ENCODE measurements at places on chromosomes 12 and 14.

DNA sequence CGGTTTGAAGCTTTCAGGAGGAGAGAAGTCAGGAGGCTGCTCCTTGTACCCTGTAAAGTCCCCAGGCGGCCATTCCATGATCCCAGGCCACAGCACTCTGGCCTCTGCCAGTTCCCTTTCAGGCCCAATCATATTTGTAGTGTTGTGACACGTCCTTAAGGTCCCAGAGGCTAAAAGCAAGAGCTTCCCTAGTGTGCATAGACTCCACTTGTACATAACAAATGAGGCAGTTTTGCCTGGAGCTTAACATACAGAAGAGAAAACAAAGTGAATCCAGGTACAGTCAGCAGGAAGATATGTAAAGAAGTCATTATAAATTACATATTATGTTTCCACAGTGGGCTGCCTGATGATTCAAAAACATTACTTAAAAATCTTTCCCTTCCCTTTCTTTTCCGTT, 81.1 kb upstream of the RPH3A start:
- no peak for DNase-seq

DNA sequence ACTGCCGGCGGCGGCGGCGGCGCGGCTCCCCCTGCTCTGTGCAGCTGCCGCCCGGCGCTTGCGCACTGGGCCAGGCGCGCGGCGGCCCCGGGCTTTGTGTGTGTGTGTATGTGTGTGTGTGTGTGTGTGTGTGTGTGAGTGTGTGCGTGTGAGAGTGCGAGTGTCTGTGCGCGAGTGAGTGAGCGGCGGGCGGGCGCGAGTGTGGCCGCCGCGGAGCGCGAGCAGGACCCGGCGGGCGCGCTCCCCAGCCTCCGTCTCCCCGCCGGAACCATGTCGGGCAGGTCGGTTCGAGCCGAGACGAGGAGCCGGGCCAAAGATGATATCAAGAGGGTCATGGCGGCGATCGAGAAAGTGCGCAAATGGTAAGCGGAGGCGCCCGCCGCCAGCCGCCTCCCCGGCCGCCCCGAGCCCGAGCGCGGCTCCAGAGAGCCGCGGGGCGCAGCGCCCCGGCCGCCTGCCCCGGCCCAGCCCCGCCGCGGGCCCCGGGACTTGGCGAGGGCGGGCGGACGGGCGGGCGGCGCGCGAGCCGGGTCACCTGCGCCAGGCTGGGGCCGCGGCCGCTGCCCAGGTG, at the start of gene BCL7A:
Gene BCL7A (plus strand): TSS at position 63 of the 571 bp plus-strand sequence. CDS start 208 bp downstream, at position 271.
- peak; percentile 72 for DNase-seq

- peak; percentile 59 for DNase-seq
Measured at GRCh38 chr12:62919838-62920237, 15.1 kb downstream of the PPM1H start.

DNA sequence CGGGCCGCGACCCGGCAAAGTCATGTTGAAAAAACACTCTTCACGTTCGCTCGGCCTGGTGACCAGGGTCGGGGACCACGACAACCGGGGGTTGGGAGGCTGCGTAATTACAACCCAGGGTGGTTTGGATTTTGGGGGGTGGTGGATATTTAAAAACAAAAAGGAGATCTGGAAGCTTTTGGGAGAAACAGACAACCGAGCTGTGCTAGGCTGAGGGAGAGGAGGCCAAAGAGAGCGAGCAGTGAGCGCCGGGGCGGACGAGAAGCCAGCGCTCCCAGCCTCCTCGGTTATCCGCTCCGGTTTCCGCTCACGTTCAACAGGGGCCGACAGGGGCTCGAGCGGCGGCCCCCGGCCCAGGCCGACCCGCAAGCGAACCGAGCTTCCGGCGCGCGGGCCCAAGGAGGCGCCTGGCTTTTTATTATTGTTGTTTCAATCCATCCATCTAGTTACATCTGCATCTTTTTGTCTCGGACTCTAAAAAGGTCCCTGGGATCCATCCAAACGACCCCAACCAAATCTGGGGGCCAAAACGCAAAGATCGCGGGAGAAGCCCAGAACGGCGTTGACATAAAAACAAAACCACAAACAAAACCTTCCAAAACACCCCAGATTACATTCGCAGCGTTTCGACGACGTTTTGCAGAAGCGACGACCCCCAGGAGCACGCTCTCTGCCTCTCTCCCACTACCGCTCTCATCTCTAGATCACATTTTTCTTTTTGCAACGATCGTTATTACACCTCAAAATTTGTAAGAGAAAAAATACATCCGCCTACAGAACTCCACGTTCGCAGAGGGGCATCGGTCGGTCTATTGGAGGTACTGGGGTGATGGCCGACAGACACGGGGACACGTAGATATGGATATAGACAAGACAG, 771 bp downstream of the OTX2 start:
- DNase-seq: no peak

DNA sequence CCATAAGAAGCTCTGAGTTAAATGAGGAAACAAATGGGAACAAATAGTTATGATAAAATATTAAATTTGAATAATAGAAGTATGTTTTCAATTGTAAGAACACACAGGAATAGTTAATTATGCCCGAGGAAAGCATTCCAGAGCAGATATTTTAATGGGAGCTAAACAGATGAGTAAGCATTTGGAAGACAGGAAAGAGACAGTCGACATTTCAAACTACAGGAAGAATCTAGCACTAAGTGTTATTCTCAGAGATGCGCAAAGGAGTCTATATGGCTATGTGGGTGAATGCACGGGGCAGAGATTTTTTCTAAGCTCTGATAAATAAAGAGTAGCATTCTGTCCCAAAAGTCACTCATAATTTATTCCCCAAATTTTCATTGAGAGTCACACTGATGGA, 64.5 kb upstream of the SSTR1 start:
- no peak for DNase-seq

DNA sequence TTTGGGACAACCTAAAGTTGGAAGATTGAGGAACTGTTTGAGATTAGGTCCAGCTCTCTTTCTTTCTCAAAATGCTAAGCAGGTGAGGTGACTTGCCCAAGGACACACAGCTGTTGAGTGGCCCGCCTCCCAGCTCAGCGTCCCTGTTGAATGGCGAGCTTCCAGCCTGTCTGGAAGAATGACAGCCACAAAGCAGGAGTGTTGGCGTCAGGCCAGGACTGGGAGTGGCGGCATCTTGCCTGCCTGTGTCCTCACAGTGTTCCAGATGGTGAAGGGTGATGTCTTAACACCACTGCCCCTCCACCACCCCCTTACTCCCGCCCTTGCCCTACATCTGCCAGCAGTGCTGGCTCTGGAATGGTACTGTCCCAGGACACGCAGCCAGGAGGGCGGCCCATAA, 4.4 kb upstream of the CEBPE start:
- DNase-seq: no peak

DNA sequence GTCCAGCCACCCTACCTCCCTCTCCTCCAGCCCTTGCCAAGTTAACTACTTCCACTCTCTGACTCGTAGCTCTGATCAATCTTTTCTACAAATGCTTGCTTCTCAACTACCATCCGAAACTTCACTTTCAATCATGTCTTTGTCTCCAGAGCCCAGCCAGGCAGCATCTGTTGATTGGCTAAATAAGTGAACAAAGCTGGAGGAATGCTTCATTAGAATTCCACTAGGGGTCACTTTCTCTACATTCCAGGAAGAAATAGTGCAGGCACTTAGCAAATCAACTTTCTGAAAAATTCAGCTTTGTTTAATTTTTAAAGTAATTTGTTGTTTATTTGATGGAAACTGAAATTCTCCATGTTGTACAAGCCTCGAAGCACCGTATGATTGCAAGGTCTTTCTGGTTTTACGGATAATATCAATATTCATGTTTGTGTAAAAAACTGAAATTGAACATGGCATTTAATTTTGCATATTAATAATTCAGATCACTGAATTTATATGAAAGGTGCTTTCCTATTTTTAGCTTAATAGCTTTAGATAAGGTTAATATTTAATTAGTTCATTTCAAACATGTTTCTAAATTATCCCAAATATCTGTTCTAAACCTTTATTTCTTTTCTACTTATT, 32.4 kb upstream of the HELB start:
- DNase-seq: peak; percentile 52

- DNase-seq: no peak
Measured at GRCh38 chr12:103138538-103138937, 181.1 kb downstream of the ASCL1 start.

DNA sequence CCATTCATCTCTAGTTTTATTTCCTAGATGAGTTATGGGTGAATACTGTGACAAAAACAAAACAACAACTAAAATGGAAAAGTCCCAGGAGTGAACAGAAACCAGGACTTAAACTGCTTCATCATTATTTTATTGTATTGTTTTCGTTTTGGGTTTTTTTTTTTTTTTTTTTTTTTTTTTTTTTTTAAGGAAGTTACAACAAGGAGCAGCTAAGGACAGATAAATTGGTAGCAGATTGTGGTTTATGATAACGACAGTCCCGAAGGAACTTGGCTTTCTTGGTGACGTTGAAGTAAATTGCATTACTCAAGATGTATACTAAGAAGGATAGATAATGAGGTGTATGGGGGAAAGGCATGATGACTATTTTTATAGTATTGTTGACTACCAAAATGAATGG, 866.3 kb downstream of the NRXN3 start:
- no peak for DNase-seq

DNA sequence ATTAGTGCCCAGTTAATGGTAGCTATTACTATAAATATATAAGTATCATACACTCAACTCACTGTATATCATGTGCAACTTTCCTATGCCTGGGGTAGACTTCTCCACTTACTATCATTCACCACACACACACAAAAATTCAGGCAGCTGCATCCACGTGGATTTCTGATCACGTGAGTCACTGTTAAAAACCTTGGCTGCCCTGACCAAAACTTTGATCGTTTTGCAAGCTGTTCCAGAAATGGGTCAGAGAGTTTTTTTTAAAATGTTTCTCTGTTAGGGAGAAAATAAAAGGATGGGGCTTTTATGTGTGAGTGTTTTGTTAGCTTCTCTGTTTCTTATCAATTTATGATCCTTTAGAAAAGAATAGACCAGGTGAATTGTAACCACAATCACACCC, 198.2 kb upstream of the CNOT2 start:
- peak; percentile 6 for DNase-seq

DNA sequence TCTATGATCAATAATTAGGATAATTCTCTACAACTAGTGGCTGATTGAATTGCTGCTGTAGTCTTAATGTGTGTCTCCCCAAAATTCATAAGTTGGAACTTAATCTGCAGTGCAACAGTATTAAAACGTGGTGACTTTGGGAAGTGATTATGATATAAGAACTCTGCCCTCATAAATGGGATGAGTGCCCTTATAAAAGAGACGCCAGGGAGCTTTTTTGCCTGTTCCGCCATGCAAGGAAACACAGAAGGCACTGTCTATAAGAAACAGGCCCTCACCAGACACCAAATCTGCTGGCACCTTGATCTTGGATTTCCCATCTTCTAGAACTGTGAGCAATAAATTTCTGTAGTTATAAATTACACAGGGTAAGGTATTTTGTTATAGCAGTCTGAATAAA, 161.0 kb downstream of the ALX1 start:
- no peak for DNase-seq
